ENCODE measurements at places on chromosomes 5 and 9.
A peak's percentile ranks its signal among the peaks of the same experiment; 100 is the strongest.

DNA sequence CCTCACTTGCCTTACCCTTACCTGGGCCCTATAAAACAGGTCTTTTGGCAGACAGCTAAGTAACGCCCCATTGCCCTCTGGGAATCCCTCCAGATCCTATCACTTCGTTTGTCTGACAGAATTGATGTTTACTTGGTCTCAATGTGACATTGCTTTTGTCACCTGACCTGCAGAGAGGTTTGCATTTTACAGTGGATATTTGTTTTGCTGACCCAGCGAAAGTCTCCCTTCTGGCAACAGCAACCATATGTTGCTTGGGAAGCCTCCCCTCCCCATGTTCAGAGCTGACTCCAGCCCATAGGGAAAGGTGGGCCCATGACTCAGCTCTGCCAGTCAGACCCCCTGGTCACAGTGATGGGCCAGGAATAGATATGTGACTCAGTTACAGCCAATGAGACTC is 54.0 kb upstream of the LARP1 start:
- DNase-seq: no peak

GRCh38 chr9:5582835-5583195 is 46.1 kb upstream of the RIC1 start:
- no peak for DNase-seq

- DNase-seq: no peak
Measured at GRCh38 chr9:104776797-104777196, 12.9 kb downstream of the NIPSNAP3B start.

DNA sequence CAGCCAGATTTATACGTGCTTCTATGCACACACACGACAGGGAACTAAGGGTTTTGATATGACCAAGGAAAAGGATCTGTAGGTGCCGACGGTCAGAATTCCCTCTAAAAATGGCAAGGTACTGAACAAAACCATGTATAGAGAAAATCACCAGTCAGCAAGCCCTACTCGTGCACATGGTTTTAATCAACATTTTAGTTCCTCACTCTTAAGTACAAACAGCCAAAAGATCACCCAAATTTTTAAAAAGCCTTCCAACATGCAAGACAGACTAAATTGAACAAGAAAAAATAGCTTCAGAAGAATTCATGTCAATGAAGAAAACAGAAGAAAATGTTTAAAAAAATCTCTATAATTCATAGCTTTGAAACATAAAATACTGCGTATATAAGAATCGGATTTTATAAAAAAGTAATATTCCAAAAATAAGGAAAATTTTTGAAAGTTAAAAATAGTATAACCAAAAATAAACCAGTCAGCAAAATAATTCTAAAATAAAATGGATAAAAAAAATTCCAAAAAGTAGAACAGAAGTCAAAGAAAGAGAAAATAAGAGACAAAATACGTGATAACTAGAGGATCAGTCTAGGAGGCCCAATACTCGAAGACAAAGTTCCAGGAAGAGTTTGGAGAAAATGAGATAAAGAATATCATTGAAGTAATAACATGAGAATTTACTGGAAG is 43.0 kb upstream of the KCNV2 start:
- DNase-seq: no peak

DNA sequence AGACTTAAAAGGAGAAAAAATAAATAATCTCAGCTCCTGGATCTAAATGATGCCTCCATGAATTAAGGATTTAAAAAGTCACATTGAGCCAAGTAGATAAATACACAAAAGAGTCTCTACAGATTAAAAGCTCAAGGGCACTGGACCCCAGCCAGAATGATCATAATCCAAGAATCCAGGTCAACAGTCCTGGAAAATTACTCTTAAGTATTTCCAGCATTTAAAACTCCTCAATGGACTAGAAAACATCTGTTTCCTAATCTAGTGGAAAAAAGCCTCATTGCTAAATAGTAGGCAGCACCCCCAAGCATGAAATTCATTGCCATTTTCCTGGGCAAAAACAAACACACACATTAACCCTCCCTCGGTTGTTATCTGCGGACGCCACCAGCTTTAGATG is 96.8 kb downstream of the FRMD3 start:
- DNase-seq: no peak

GRCh38 chr5:154611341-154611767 is 133.3 kb upstream of the HAND1 start:
- DNase-seq: no peak

GRCh38 chr9:133558191-133559126 is 24.0 kb downstream of the ADAMTSL2 start:
- peak; percentile 9 for DNase-seq

- DNase-seq: no peak
Measured at GRCh38 chr5:3801967-3802366, 206.3 kb downstream of the IRX1 start.

- DNase-seq: no peak
Measured at GRCh38 chr5:120538644-120539043, 74.5 kb downstream of the PRR16 start.

GRCh38 chr5:115811406-115811805 is 5.1 kb downstream of the CDO1 start:
- DNase-seq: no peak

GRCh38 chr5:35903631-35904203 is 34.7 kb downstream of the CAPSL start:
- DNase-seq: no peak

DNA sequence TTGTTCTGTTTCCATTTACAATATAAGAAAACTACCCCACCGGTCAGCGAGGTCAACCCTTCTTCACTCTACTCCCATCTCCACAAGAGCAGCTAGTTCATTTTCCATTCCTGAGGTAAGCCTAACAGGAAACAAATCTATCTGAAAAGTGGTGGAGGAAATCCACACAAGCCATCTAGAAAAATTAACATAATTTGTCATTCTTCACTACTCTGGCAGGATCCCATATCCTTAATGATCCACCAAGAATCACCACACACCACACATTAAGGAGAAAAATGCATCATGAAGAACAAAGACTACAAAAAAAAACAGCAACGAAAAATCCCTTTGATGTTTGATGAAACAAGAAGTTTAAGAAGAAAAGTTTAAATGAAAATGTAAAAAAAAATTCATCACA is 1771.0 kb downstream of the EFNA5 start:
- DNase-seq: no peak
